Osteoblast (primary cell): ENCODE measurements at places on chromosomes 1 and 21.

DNA sequence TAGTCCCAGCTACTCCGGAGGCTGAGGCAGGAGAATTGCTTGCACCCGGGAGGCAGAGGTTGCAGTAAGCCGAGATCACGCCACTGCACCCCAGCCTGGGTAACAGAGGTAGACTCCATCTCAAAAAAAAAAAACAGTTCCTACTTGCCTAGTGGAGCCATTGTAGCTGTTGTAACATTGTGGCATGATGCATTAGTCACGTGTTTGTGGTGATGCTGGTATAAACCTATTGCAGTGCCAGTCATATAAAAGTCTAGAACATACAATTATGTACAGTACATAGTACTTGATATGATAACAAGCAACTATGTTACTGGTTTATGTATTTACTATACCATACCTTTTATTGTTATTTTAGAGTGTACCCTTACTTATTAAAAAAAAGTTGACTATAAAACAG, 16.2 kb downstream of the KYAT3 start:
- DNase-seq = no peak

DNA sequence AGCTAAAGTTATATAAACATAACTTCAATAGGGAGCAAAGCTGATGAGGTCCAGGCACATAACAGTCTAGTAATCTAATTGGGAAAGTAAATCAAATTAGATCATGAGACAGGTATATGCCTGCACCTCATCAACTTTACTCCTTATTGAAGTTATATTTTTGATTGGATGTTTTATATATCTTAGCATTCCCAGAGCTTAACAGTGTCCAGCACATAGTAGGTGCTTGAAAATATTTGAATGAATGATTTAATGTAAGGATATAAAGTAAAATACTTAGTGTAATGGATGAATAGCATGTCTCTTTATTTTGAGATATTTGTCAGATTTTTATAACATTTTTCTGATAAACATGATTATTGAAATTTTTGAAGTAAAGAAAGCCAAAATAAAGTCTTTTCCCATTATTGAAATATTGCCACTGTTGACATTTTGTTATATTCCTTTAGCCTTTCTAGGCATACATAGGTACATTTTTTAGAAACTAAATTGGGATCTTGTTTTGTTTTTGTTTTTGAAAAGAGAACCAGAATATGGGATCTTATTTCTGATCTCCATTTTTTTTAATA, 2.8 kb downstream of the CDC7 start:
- DNase-seq = no peak

GRCh38 chr1:119341372-119341947, 27.1 kb upstream of the HAO2 start:
- DNase-seq = no peak

DNA sequence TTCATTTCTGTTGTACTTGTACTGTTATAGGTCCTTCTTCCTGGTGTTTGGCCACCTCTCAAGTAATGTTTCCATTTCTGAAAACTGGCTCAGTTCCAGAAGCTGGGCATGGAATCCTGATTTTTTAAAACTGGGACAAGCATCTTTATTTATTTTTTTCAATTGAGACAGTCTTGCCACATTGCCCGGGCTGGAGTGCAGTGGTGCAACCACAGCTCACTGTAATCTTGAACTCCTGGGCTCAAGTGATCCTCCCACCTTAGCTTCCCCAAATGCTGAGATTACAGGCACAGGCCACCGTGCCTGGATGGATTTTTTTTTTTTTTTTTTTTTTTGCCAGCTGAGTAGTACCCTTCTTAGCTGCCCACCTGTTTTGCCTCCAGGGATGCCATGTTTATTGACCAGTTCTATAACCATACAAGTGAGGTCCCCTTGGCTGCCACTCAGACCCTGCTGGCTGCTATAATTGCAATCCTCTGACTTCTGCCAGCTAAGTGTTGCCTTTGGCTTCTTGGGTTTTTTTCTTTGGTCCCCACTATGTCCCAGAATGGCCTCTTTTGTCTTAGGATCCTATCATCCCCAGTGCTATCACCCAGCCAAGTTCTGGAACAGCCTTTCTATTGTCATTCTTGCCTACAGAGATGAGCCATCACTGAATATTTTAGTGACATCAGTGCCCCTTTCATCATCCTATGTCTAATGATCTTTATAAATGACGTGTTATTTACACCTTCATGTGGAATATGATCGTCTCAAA, 3.9 kb upstream of the DIP2A start:
- DNase-seq = peak; percentile 82

GRCh38 chr1:35555601-35556477, 1.4 kb downstream of the KIAA0319L start:
- peak; percentile 90 for DNase-seq

DNA sequence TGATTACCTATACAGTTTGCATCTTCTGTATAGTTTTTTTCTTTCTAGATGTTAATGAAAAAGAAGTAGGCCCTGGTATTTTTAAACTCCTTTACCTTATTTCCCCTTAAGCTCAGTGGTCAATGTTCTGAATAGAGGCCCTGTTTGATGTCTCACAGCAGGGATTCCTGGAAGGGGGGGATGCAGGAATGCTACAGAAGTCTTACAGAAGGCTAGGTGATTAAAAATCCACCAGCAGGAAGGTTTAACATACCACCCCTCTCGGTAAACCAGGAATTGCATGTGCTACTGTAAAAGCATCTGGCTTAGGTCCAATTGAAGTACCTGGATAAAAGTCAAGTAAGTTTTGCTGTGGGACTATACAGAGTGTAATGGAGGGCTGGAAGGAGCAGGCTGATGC, 78.3 kb downstream of the NOS1AP start:
- DNase-seq = no peak

GRCh38 chr1:204265665-204266064, 51.9 kb upstream of the GOLT1A start:
- DNase-seq = no peak

GRCh38 chr1:150066838-150067183, 765 bp upstream of the VPS45 start:
- no peak for DNase-seq

DNA sequence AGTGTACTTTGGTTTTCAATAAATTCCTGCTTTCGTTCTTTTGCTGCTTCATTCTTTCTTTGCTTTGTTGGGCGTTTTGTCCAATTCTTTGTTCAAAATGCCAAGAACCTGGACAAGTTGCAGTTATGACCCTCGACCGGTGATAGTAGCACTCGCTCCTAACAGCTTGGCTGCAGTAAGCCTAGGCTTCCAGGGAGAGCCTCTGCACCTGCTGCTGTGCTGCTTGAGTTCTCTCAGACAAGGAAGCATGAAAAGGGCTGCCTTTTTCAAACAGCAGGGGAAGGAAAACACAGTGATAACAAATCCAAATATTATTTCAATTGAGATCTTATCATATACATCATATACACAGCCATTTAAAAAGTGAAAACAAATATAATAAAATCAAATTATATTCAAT, 12.8 kb upstream of the RIPK4 start:
- DNase-seq = no peak

DNA sequence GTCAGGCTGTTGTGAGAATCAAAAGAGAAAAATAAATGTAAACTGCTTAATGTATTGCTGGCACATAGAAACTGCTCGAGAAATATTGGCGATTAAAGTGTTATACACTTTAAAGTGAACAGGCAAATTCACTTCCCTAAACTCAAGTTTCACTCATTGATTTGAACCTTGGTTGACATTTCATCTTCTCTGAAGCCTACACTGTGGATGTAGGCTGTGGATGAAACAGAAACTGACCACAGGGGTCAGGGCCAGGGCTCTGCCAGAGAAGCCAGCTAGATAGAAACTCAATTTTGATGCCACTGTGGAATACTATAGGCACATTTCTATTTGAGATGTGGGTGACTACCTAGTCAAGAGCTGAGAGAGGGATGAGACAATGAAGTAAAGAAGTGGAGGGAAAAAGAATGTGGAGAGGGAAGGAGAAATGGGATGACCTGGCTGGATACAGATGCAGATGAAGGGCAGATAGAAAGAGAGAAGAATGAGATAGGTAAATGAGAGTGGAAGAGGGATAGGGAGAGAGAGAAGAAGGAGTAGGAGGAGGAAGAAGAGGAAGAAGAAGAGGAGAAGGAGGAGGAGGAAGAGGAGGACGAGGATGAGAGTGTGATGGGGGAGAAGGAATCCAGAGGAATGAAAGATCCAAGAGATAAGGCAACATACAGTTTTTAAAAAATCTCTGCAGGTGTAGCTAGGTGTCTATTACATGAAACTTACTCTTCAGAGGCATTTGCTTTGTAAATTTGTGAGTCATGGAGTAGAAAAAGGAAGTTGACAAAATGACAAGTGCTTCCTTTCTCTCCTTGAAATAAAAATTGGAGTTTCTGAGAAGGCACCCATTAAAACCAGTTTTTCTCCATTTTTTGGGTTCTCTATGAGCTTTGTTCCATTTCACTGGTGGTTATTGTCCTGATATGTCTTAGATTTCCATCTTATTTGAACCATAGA, 17.4 kb upstream of the CD1D start:
- no peak for DNase-seq

GRCh38 chr21:42423197-42423675, 19.5 kb downstream of the UBASH3A start:
- DNase-seq = no peak

DNA sequence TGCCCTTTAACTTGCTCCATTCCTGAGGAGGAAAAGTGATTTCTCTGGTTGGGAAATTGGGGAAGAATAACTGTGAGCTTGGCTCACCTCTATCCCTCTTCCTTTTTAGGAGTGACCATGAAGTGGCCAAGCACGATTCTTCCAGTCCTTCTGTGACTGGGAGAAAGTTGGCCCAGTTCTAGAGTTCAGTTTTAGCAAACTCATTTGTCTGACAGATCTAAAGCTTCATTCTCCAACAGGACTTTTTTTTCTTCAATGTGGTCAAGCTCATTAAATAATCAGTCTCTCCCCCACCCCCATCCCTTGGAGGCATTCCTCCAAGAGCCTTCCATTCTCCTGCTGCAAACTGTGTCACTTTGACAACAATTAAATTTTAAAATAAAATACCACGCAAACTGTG, 6.4 kb upstream of the AGL start:
- DNase-seq = no peak

DNA sequence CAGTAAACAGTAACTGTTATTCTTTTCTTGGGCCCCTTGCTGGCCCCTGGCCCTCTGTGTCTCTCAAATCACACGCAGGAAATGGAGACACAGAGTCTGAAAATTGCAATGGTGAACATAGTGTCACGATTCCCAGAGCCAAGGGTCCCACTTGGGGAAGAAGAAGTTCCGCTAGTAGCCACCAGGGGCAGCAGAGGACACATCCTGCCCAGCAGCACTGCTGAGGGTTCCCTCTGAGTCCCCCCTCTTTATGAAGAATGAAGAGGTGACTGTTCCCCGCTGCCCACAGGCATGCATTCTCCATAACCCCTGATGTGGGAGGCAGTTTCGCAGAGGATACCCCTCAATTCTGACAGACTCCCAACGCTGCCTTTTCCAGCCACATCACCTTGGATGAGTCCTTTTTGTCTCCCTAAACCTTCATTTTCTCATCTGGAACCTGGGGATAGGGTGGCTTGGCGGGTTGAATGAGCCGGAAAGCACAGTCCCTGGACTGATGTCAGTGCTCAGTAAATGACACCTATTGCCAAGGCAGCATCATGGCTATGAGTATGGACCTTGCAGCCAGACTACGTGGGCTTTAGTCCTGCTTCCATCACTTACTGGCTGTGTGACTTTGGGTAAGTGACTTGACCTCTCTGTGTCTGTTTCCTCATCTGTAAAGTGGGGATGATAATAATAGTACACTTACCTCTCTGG, 238.0 kb upstream of the TMEM51 start:
- DNase-seq = peak; percentile 94

GRCh38 chr1:158283965-158284364, 5.8 kb upstream of the CD1C start:
- no peak for DNase-seq

DNA sequence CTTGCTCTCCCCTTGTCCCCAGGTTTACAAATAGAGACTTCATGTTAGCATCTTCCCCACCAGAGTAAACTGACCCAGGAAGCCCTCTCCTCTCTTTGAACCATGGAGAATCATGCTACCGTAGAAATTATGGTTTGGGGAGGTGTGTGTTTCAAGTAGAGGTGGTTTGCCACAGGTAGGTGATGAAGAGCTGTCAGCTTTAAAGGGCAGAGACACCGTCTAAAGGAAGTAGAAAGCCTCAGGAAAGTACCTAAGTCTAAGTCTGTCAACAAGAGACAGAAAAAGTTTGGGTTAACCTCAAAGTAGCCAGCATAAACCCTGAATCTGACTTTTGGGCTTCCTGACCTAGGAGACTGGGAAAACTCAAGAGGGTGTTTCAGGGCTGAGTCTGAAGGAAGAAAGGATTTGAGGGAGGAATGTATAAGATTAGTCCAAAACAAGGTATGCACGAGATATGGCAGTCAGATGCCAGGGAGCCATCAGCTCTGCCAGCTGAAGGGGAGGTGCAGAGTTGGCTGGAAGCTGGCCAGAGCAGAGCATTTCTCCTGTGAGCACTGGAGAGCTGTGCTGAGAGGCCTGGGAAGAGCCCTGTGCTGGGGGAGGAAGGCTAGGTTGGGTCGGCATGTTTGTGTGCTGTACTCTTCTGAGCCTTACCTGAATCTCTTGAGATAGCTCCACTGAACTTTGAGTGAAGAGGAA, 14.3 kb downstream of the ADAMTSL4 start:
- peak; percentile 52 for DNase-seq

GRCh38 chr1:203914292-203914691, 52.9 kb downstream of the SNRPE start:
- no peak for DNase-seq

DNA sequence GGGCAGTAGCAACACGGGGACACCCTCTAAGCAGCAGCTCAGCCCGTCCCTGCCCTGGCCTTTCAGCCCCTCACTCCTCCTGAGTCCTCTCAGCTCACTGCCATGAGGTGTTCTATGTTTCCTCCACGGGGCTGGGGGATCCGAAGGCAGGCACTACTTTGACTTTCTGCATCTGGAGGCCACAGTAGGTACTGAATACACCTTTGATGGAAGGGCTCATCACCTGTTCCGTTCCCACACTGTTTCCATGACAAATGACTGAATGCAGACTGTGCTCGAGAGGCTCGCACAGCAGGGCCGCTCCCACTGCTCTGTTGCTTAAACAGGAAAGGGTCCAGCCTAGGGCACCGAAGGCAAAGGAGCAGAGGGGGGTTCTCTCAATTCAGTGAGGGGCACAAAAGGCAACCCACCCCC, 77.6 kb upstream of the DNAH14 start:
- no peak for DNase-seq

- peak; percentile 85 for DNase-seq
These were observed 36.9 kb upstream of the GPR37L1 start for GRCh38 chr1:202085682-202086373.

DNA sequence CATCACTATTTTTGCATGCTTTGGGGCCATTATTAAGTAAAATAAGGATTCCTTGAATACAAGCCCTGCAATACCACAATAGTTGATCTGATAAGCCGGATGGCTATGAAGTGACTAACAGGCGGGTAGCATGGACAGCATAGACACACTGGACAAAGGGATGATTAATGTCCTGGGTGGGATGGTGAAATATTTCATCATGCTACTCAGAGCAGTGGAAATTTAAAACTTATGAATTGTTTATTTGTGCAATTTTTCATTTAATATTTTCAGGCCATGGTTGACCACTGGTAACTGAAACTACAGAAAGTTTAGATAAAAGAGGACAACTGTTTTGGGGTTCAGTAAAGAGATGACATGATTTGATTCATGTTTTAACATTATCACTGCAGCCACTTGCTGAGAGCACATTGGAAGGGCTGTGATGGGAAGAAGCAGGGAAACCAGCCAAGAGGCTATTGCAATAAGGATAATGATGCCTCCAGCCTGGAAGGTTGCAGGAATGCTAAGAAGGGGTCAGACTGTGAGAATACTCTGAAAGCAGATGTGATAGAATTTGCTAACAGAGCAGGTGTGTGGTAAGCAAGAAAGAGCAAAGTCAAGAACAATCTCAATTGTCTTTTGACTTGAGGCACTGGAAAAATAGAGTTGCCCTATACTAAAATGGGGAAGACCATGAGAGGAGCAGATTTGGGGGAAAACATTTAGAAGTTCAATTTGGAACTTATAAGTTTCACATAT, 62.5 kb upstream of the TNFSF4 start:
- DNase-seq = no peak
